Subcutaneous preadipocyte (primary cell): ENCODE measurements at places on chromosomes 5 and 9. TPM values are rescaled to one million over a fixed set of nuclear protein-coding genes. Genes with fewer than 3 reads are reported as not detected.

SARDH gene
- 2.0 and 2.6 TPM in 2 replicates for total RNA-seq

PCDHA8 gene
- not detected in 2 replicates for total RNA-seq

OBP2B gene
- total RNA-seq: not detected in 2 replicates

PDE8B gene
- under 0.01 TPM in 1 of 2 replicates, not detected in the other for total RNA-seq

KLHL9 gene
- total RNA-seq: 30.1 and 39.7 TPM in 2 replicates

RNF145 gene
- 12.5 and 24.2 TPM in 2 replicates for total RNA-seq

ZBTB26 gene
- total RNA-seq: 2.6 and 3.3 TPM in 2 replicates

GRIA1 gene
- under 0.01 TPM in 1 of 2 replicates, not detected in the other for total RNA-seq

LVRN gene
- total RNA-seq: 0.39 and 0.73 TPM in 2 replicates

SOHLH1 gene
- total RNA-seq: not detected in 2 replicates

CCL21 gene
- not detected in 2 replicates for total RNA-seq

SLC25A2 gene
- total RNA-seq: 0.37 and 0.39 TPM in 2 replicates

CCNJL gene
- not detected in 2 replicates for total RNA-seq

LECT2 gene
- total RNA-seq: not detected in 2 replicates

SLC25A25 gene
- total RNA-seq: 12.9 and 17.4 TPM in 2 replicates

PCDHGA10 gene
- total RNA-seq: 6.8 and 7.7 TPM in 2 replicates

DBH gene
- total RNA-seq: not detected in 2 replicates

RASEF gene
- total RNA-seq: under 0.01 TPM in 2 replicates

SH3PXD2B gene
- total RNA-seq: 53.0 and 60.6 TPM in 2 replicates

SPARC gene
- 755 and 817 TPM in 2 replicates for total RNA-seq

FAM151B gene
- total RNA-seq: 2.5 and 5.5 TPM in 2 replicates

AK8 gene
- total RNA-seq: 0.73 and 0.78 TPM in 2 replicates

FAM78A gene
- 0.59 and 0.73 TPM in 2 replicates for total RNA-seq

HTR4 gene
- not detected in 2 replicates for total RNA-seq

TDRD7 gene
- 6.6 and 7.6 TPM in 2 replicates for total RNA-seq

LRRC19 gene
- total RNA-seq: not detected in 2 replicates

GPX3 gene
- total RNA-seq: 3.1 and 32.3 TPM in 2 replicates

CATSPER3 gene
- total RNA-seq: under 0.01 TPM in 1 of 2 replicates, not detected in the other

OR1N2 gene
- under 0.01 and 0.20 TPM in 2 replicates for total RNA-seq

SLC45A2 gene
- 0.20 and 0.37 TPM in 2 replicates for total RNA-seq

SLC46A2 gene
- total RNA-seq: not detected in 2 replicates

IL5 gene
- not detected in 2 replicates for total RNA-seq

COL27A1 gene
- 3.3 and 5.9 TPM in 2 replicates for total RNA-seq

OSMR gene
- total RNA-seq: 108 and 122 TPM in 2 replicates

SLC4A9 gene
- not detected in 2 replicates for total RNA-seq

RPL35 gene
- 1,595 and 2,819 TPM in 2 replicates for total RNA-seq

PALM2AKAP2 gene
- 11.4 and 13.3 TPM in 2 replicates for total RNA-seq

UAP1L1 gene
- total RNA-seq: 12.1 and 18.8 TPM in 2 replicates

PRSS3 gene
- 5.1 and 26.6 TPM in 2 replicates for total RNA-seq

PCDHGC4 gene
- 2.2 and 2.7 TPM in 2 replicates for total RNA-seq

RFK gene
- 15.4 and 22.1 TPM in 2 replicates for total RNA-seq

PCDHB7 gene
- total RNA-seq: 0.37 TPM in 1 of 2 replicates, not detected in the other

ZNF618 gene
- total RNA-seq: 5.9 and 9.6 TPM in 2 replicates

ADAMTS19 gene
- total RNA-seq: 0.39 and 0.73 TPM in 2 replicates

OTP gene
- not detected in 2 replicates for total RNA-seq

ZNF782 gene
- 4.0 and 5.5 TPM in 2 replicates for total RNA-seq

ZFR gene
- 60.6 and 84.1 TPM in 2 replicates for total RNA-seq

RNF180 gene
- total RNA-seq: 0.37 and 0.59 TPM in 2 replicates

MARCHF6 gene
- 37.5 and 45.9 TPM in 2 replicates for total RNA-seq

GLDC gene
- 11.0 and 17.6 TPM in 2 replicates for total RNA-seq

LCN10 gene
- total RNA-seq: under 0.01 TPM in 1 of 2 replicates, not detected in the other

FOXI1 gene
- total RNA-seq: not detected in 2 replicates

SMIM15 gene
- total RNA-seq: 37.5 and 38.1 TPM in 2 replicates

SYNPO gene
- total RNA-seq: 0.98 and 1.5 TPM in 2 replicates
